ENCODE measurements at places on chromosomes 3 and 15.

DNA sequence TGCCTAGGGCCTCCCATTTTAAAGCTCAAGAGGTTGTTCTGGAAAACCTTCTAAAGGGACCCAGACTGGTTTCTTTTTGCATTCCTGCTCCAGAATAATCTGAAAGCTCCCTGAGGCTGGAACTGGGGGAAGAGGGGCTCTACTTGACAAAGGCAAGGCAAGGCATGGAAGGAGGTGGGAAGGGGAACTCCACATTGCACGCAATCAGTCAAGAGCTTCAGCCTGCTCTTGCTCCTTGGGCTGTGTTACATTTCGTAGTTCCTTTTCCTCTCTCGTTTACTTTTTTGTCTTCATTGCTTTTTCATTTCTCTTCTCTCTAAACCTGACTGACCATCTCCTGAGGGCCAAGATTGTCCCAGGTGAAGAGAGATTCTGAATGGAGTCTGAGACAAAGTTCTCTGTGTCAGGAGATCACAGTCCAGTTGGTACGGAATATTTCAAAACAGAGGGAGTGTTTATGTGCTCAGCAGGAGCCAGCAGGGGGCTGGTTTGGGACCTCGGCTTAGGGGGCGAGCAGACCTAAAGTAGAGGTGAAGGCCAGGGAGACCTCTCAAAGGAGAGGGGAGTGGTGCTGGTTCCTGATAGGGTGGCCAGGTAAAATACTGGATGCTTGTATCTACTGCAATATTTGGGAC, 6.0 kb upstream of the KCTD6 start:
- no peak for DNase-seq

- no peak for DNase-seq
These were observed 86.8 kb downstream of the FSIP1 start for GRCh38 chr15:39695793-39696192.

DNA sequence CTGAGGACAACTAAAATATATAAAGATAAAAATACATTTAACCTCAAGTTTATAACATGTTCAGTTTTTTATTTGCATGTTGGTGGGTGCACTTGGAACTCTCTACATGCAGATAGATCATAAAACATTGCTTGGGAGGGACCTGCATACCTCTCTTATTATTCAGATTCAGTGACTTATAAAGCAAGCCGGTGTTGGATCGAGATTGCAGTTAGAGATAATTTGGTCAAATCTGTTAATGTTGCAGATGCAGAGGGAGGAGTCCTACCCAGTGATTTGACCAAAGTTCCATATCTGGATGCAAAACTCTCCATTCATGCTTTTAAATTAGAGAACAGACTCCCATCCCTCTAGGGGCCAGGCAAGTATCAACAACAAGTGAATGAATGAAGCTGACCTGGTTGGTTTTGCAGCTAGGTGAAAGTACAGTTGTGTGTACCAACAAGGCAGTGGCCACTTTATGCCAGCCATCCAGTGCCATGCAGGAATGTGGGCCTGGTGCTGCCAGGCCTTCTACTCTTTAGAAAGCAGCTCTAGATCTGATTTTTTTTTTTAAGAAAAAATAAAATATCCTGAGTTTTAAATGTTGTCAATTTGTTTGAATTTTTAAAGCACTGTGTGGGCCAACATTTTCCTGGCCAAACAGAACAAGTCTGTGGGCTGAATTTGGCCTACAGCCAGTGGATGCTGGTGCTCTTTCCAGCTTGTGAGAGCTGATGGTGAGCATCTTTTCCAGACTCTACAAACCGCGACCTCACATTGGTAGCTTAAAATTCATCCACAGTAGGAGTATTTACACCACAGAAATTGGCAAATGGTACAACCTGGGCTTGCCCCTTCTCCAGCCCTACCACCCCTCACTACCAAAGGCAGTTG, 12.3 kb downstream of the CDIN1 start:
- no peak for DNase-seq

DNA sequence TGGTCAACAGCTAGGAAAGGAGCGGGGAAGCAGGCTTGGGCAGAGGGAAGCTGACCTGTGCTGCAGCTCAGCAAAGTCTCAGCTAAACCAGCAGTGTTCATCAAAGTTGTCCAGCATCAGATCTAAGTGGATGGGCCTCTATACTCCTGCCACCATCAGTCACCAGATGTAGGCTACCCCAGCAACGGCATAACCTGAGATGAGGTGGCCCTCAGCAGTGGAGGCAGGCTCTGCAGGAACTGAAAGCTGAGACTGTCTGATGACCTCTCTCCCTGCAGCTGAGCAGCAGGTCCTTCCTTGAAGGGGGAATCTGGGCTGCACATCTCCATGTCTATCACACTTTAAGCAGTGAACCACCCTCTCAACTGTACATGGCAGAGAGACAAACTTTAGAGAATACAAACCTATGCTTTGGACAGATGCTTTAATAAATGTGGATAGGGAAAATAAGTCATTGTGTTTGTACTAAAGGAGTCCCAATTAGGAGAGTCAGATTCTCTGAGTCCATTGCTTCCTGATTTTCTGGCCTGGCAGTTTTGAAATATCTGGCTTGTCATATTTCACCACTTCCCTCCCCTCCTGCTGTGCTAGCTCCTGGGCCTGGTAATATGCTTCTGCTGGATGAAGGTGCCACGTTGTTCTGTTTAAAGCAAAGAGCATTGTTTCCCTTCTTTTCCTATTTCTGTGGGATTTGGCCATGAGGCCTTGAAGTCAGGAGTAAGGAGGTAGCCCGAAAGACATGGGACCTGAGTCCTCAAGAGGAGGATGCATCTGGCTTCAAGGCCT, 11.1 kb upstream of the PSTPIP1 start:
- DNase-seq = no peak

DNA sequence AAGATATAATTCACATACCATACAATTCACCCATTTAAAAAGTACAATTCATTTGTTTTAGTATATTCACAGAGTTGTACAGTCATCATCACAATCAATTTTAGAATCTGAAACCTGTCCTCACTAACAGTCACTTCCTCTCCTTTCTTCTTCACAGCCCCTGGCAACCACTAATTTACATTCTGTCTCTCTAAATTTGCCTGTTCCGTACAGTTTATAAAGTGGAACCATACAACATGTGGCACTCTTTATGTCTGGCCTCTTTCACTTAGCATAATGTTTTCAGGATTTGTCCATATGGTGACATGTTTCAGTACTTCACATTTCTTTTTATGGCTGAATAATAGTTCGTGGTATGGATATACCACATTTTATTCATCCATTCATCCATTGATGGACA, 22.7 kb downstream of the ERICH6 start:
- no peak for DNase-seq

DNA sequence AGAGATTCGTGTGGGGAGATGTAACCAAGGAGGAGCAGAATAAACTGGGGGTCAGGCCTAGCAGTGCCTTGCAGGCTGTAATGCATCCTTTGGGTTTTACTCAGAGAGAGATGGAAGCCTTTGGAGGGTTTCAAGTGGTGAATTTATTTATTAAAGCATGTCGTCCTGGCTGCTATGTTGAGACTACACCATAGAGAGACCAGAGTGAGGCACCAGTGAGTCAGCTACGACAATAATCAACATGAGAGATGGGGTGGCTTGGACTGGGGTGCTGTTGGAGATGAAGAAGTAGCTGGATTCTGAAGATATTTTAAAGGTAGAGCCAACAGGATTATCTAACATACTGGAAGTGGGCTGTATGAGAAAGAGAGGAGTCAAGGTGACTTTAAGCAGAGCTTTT, 335.3 kb upstream of the ARHGEF26 start:
- DNase-seq = no peak

- DNase-seq = no peak
These were observed 58.0 kb downstream of the CGGBP1 start for GRCh38 chr3:88000853-88001252.

GRCh38 chr15:99279290-99279689, 28.0 kb downstream of the LRRC28 start:
- no peak for DNase-seq

DNA sequence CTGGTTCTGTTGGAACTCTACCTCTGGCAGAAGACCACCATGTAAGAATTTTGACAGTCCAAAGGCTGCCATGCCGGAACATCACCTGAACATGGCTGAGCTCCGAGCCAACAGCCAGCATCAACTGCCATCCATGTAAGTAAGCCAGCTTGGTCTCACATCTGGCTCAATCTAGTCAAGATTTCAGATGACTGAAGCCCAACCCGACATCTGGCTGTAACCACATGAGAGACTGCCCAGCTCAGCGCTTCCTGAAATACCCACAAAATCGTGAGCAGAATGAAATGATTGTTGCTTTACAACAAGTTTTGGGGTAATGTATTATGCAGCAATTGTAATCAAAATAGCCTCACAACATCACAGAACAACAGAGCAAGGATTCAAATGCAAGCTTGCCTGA, 32.9 kb downstream of the GHSR start:
- DNase-seq = no peak

DNA sequence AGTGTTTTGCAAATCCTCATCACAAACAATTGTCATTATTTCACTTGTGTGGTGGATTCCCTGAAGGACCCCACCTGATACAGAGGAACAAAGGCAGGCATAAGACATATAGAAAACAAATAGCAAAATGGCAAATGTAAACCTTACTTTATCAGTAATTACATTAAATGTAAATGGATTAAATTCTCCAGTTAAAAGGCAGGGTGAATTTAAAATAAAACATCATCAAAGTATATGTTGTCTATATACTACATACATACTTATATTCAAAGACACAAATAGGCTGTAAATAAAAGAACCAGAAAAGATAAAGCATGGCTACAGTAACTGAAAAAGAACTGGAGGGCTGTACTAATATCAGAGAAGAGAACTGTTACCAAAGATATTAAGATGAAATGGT, 117.3 kb downstream of the RFX7 start:
- DNase-seq = no peak

DNA sequence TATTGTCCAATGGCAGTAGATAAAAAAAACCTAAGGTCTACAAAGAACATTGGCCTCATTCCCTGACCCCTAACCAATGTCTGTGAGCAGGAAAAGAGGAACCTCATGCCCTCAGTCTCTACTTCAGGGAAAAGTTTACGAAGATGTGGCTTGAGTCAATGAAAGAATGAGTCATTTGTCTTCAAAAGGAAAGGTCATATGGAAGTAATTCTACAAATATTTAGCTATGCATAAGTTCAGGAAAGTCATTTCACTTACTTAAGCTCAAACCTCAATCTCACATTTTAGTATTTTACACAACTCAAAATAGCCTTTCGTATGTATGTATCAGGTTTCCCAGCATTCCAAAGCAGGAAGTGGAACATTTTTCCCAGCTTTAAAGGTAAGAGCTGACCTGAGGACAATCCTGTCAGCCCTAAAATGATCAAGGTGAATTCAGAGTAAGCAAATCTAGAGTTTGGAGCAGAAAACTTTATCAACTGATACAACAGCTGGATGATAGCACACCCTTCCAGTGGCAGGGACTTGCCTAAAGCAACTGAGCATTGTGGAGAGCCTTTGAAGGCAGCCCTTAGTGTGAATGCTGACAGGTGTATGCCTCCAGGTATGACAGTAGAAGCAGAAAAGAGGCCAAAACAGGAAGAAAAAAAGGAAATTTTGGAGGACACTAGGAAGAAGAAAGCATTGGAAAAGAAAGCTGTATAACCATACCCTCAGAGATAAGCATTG, 53.9 kb upstream of the ACKR4 start:
- no peak for DNase-seq

DNA sequence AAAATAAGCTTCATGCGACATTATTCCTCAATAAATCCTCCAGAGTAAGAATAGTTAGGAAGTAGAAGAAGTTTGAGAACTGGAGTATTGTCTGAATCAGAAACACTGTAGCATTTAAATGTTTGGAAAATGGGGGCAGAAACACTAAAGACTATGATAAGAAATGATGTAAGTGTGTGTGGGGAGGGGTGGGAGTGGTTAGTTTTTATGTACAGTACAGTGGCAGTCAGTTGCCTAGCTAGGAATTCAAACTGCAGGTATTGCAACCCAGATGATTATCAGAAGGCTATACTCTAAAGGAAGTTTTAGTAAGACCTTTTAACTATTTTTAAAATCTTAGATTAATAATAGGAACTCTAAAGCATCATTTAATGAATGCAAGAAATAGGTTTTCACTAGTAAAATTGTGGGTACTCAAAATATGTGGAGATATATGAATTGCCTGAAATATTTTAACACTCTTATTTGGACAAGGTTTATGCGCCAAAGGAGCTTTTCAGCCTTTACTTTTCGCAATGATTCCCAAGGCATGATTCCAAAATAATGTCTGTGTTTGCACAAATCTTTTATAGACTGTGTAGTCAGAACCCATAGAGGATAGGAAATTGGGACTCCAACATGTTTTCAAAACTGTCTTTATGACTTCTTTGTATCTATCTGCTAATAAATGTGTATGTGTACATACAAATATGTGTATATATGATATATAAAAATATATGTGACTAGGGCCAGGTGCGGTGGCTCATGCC, 8.0 kb upstream of the CCDC50 start:
- DNase-seq = no peak

DNA sequence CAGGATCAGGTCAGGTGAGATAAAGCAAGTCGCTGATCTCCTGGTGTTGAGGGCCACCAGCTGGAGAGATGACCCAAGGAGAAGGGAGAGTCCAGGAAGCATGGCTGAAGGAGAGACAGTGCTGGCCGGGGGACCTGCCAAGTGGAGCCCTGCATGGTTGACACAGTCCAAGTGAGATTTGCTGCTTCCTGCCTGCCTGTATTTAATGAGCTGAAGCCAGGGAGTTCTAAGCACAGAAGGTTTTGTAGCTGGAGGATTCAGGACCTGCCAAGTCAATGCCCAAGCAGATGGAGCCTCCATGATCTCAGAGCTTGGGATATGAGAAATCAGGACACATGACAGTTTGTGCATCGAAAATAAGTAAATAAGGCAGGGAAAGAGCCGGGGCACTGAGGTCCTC, 125.6 kb downstream of the SRGAP3 start:
- no peak for DNase-seq

GRCh38 chr15:63948971-63949370, 97.3 kb downstream of the DAPK2 start:
- no peak for DNase-seq

- no peak for DNase-seq
These were observed 45.8 kb upstream of the GOLIM4 start for GRCh38 chr3:168141405-168141998.

- no peak for DNase-seq
These were observed 391.6 kb upstream of the PROK2 start for GRCh38 chr3:72176537-72177041.

- DNase-seq = peak; percentile 33
These were observed at the start of gene GADL1 for GRCh38 chr3:30894521-30895251. Gene GADL1 (minus strand): TSS chr3:30894661. CDS start chr3:30894614, 47 bp downstream.

DNA sequence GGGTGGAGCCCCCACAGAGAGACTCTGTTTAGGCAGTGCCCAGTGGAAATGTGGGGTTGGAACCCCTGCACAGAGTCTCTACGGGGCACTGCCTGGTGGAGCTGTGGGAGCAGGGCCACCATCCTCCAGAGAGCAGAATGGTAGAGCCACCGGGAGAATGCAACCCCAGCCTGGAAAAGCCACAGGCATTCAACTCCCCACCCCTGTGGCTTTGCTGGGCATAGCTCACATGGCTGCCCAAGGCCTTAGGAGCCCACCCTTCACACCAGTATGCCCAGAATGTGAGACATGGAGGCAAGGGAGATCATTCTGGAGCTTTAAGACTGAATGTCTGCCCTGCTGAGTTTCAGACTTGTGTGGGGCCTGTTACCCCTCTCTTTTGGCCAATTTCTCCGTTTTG, 19.0 kb upstream of the CHCHD6 start:
- no peak for DNase-seq

All from adrenal gland (tissue), 19 donors.